ENCODE measurements at places on chromosomes 6 and 20. TPM values are rescaled to one million over a fixed set of nuclear protein-coding genes. Genes with fewer than 3 reads are reported as not detected.

ENPP3 gene
- 0.73 TPM for total RNA-seq

EGFL8 gene
- 0.73 TPM for total RNA-seq

ECT2L gene
- not detected for total RNA-seq

PPP1R3G gene
- total RNA-seq = 0.31 TPM

NRSN1 gene
- not detected for total RNA-seq
